KG1 (cell line): ENCODE measurements at places on chromosomes 1 and 21.

GRCh38 chr21:32844653-32845436, 73.3 kb upstream of the PAXBP1 start:
- no peak for DNase-seq

GRCh38 chr1:241702442-241703373, 50.6 kb downstream of the WDR64 start:
- DNase-seq = no peak

DNA sequence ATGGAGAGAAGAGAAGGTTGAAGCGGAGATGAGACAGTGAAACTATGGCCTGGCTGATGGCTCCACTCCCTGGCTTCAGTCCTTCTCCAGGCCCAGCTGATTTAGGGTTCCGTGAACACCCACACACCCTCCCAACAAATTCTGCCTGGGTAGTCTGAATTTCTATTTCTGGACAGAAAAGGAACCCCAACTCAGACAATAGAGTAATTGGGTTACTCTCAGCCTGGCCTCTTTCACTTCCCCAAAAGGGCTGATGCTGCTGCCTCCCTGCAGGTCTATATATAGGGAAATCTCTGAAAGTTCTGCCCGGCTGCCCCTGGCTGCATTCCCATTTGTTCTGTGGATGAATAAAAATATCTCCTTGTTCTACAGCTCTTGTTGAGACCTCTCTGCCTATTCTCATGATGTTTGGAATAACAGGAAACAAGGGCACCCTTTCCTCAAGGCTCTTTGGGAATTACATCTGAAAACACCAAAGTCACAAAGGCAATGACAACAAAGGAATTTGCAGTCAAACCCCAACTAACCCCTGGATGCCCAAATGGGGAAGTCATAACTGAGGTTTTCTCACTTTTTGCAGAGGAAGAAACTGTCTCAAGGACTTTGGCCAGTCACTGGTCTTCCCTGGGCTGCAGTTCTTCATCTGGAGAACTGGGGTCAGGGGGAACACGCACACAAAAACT, 11.4 kb upstream of the ZSCAN20 start:
- peak; percentile 17 for DNase-seq

- no peak for DNase-seq
Measured at GRCh38 chr1:214101246-214101645, 113.5 kb downstream of the PROX1 start.

- DNase-seq = no peak
Measured at GRCh38 chr1:26016258-26016952, 5.2 kb upstream of the EXTL1 start.

- no peak for DNase-seq
Measured at GRCh38 chr1:71303617-71304041, 222.8 kb upstream of the ZRANB2 start.

GRCh38 chr1:114467491-114467890, 43.5 kb downstream of the TRIM33 start:
- no peak for DNase-seq

GRCh38 chr1:17059391-17060305, 5.8 kb upstream of the SDHB start:
- DNase-seq = peak; percentile 49

- no peak for DNase-seq
Measured at GRCh38 chr1:66605419-66605997, 71.6 kb downstream of the SGIP1 start.

GRCh38 chr1:183070923-183071618, 47.9 kb downstream of the LAMC1 start:
- no peak for DNase-seq

- no peak for DNase-seq
Measured at GRCh38 chr1:201331166-201331565, 46.3 kb downstream of the TNNT2 start.

- no peak for DNase-seq
Measured at GRCh38 chr1:9766759-9767442, 56.9 kb downstream of the CLSTN1 start.

DNA sequence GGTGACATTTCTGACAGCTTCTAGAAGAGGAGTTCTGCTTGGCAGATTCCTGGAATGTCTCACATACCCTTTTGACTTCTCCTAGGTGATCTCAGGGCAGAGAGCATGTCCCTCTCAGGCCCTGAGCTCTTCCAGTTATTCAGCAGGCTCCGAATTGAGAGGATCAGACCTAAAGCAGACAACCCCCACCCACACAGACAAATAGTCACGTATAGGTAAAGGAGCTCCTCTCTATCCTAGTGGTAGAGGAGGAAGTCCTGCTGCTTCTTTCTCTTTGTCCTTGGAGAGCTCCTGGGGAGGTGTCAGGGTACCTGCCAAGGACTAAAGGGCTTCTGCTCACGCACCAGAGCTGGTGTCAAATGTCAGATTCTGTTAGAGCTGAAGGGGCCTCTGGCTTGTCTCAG, 128.1 kb downstream of the IER5 start:
- no peak for DNase-seq

- DNase-seq = no peak
Measured at GRCh38 chr1:225366018-225366417, 61.8 kb downstream of the LBR start.

DNA sequence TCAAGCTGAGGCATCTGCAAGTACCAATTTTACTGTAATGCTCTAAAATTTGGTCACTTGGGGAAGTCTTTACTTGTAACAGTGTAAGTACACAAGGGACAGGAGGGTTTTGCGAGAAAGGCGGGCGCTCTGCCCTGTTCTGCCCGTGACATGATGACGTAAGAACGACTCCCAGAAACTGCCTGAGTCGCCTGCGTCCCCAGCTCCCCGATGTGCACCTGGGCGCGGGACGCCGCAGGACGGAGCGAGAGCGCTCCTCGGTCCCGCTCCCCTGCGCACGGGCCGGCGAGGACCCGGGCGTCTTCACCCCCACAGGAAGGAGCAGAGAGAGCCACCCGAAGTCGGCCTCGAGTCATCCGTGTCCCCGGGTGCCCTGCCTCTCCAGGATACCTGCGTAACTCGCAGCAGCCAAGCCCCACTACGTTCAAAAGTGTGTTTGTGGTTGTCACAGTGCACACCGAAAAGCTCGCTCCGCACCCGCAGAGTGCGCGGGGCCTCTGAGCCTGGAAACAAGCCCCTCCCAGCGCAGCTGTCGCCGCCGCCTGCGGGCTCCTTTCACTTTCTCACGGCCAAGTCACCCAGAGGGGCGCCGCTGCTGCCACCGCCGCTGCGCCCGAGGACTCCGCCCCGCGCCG, 3.3 kb upstream of the ZBTB18 start:
- peak; percentile 63 for DNase-seq
